ENCODE measurements at places on chromosomes 12 and 14.

DNA sequence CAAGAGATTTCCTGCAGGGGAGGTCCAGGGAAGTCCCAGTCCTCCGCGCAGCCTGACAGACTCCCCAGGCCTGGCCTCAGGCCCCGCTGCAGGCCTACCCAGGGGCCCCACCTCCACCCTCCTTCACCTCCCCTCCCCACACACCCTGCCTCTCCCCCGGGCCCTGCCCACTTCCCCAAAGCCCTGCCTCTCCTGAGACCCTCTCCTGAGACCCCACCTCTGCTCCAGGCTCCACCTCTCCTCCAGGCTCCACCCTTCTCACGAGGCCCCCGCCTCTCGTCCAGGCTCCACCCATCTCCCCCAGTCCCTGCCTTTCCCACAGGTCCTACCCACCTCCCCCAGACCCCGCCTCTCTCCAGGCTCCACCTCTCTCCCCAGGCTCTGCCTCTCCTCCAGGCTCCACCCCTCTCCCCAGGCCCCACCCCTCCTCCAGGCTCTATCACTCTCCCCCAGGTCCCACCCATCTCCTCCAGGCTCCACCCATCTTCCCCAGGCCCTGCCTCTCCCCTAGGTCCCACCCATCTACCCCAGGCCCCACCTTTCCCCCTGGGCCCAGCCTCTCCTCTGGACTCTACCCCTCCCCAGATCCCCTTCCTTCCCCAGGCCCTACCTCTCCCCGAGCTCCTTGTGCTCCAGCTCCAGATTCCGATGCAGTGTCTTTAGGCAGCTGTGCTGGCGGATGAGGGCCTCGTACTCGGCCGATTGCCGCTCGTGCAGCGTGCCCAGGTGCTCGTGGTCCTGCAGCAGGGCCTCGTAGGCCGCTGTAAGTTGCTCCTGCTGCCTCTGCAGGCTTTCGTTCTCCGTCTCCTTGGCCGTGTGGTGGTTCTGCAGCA is 58.8 kb upstream of the GPR68 start:
- peak; percentile 87 for DNase-seq

DNA sequence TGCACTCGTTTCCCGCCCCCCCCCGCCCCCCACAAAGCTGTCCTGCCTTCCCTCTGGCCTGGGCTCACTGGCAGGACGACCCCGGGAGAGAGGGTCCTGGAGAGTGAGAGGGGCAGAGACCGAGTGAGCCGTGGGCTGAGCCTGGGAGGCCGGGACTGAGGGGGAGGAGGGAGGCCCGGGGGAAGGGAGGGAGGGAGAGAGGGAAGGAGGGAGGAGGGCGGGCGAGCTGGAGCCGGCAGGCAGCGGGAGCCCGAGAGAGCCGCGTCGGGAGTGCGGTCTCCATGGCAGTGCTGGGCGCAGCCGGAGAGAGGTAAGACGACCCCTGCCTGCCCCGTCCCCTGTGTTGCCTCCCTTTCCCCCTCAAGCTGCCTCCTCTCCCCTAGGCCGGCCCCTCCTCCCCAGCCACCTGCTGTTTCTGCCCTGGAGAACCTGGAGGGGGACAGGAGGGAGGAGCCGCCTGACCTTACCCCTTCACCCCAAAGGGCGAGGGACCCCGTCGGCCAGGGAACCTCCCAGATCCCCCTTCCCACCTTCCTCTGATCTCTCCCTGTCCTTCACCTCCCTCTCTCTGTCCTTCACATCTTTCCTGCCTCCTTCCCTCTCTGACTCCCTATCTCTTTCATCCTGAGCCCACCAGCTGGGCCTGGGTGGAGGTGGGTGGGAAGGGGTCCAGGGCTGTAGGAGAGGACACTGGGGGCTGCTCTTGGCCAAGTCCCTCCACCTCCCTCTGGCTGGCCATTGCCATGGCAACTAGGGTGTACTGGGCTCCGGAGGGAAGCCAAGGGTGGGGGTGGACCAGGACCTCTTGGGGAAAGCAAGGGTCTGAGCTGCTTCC is at the start of gene GPR162:
GPR162 (plus strand) TSS at position 231 of the 835 bp plus-strand sequence. CDS start 2,078 bp downstream, outside the sequence.
- DNase-seq = no peak

DNA sequence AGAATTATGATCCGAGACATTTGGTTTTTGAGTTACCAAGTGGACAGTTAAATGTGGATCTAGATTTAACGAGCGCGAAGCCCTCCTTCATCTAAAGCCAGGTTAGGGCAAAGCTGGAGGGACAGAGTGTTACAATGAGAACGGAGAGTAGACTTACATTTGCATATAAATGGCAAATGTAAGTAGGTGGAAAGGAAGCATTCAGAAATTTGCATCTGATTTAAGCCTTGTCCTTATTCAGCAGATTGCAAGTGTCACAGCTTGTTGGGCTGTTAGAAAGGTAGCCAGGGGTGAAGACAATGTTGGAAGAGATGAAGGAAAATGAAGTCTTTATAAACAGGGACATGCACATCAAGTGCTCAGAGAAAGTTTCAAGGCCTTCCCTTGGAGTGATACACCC is 806.2 kb downstream of the GALC start:
- no peak for DNase-seq

GRCh38 chr14:86935241-86935885 is 1057.6 kb downstream of the GALC start:
- DNase-seq = no peak

DNA sequence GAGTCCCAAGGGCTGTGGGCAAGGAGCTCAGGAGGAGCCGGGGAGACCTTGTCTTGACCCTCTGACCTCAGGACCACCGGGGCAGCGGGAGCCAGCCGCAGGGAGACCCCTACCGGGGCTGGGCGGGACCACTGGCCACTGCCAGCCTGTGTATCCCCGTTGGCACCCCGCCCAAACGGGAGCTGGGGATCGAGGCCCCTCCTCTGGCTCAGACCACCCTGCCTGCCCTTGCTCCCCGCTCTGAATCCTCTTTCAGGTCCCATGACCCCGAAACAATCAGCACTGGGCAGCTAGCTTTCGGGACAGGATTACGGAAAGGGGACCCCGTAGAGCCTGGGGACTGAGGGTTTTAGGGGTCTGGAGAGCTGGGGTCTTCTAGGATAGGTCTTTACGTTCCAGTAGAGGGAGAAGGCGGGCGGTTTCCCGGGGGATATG is 1.3 kb downstream of the GLI1 start:
- no peak for DNase-seq

DNA sequence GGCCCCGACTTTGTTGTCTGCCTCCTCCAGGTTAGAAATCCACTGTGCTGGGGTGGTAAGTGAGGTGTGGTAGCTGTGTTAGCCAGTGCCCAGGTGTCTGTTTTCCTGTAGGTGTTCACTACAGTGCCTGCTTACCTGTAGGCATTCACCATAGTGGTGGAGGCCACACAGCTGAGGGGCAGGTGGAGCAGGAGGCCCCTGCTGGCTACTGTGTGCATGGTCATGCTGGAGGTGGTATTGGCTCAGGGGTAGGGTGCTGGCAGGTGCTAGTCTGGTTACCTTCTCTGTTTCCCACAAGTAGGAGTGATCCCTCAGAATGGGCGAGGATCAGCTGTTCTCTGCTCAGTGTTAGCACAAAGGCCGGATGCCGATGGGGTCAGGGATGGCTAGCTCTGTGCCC is 217.3 kb downstream of the SYT10 start:
- DNase-seq = no peak

DNA sequence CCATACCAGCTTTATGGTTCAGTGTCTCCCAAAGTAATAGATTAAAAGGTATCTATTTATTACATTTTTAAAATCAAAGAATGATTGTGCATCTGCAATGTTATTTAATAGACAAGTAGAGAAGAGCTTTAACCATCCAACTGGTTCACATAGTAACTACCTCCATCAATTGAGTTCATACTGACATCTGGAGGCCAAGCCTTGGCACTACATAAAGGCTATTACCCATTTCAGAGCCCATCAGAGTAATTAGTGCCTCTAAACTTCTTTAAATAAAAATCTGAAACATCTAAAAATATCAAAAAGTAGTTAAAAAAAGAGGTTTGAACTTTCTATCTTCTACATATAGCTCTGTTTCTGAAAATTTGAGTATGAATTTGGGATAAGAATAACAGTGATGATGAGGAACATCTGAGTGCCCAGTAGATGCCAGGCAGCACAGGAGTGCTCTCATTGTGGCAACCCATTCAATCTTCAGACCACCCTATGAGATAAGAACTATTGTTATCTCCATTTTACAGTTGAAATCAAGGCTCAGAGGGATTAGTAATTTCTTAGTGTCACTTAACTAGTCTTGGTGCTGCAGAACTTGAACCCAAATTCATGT is 132.9 kb upstream of the DAAM1 start:
- no peak for DNase-seq

- no peak for DNase-seq
Observed at GRCh38 chr14:25121337-25122129, 71.6 kb upstream of the STXBP6 start.

DNA sequence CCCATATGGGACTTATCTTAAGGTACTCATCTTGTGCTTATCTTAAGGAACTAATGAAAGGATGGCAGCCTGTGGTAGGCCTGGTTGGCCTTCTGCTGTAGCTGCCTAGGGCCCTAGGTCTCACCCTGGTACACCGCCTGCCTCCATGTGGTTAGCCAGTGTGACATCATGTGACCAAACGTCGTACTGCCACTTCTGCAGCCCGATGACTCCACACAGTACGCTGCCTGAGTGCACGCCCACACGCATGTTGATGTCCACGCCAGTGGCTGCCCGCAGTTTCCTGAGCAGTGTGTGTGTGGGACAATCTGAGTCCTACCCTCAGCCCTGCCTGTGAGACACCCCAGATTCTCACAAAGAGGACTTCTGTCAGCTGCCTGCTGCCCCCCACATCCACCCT is 5.1 kb downstream of the ADCY4 start:
- no peak for DNase-seq

- no peak for DNase-seq
Observed at GRCh38 chr14:100861937-100862247, 36.0 kb downstream of the MEG3 start.

GRCh38 chr14:91912035-91912434 is 35.5 kb downstream of the FBLN5 start:
- DNase-seq = no peak

GRCh38 chr12:74530676-74531075 is 7.0 kb upstream of the ATXN7L3B start:
- no peak for DNase-seq

GRCh38 chr14:55381040-55381439 is 30.6 kb downstream of the ATG14 start:
- DNase-seq = no peak

- DNase-seq = no peak
Observed at GRCh38 chr12:90064852-90065801, 356.5 kb upstream of the ATP2B1 start.

DNA sequence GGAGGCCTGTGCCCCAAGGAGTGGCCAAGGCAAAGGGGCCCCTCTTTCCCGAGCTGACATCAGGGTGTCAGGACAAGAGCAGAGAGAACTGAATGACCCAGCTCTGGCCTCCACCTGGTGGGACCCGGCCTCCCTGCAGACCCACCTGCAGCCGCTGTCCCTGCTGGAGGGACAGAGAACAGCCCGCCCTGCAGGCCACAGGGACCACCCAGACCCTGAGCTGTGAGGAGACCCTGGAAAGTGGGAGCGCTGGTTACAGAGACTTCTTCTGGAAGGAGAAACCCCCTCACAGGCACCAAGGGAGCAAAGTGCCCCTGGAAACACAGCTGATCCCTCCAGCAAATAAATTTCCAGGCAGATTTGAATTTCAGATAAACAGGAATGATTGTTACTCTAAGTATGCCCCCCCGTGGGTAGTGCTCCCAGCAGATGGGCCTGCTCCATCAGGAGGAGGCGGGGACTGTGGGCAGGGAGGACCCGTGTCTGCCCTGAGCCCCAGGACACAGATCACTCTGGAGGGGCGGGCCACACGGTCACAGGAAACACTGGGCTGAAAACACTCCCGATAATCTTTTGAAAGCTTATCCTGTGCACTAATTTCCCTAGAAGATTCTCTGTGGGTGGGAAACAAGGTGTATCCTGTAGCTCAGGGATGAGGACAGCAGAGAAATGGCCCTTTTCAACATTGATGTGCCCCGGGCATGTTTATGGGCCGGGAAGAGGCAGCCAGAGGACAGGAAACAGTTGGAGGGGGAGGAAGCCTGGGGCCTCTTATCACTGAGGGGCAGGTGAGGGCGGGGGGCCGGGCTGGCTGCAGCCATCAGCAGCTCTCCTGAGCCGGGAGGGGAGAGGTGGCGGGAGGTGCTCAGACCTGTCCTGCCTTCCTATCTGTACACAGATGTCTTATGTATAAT is 276.0 kb downstream of the ADGRD1 start:
- no peak for DNase-seq

DNA sequence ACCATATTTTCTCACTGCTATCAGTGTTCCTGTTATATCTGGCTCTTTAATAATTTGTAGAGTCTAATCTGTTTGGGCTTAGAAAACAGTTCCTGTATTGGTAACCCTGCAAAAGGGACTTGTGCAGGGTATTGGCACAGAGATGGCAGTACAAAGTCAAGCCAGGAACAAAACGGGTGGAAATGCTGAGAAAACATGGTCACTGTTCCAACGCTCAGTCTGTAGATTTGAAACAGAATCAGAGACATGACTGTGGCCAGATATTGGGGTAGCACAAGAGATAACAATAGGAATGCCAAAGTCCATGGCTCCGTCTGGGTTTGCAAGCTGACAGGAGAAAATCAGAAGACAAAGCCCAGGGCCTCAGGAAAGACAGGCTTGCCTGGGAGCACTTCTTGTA is 290.7 kb upstream of the PDE3A start:
- no peak for DNase-seq

- no peak for DNase-seq
Observed at GRCh38 chr12:109287181-109287580, 21.9 kb downstream of the FOXN4 start.

DNA sequence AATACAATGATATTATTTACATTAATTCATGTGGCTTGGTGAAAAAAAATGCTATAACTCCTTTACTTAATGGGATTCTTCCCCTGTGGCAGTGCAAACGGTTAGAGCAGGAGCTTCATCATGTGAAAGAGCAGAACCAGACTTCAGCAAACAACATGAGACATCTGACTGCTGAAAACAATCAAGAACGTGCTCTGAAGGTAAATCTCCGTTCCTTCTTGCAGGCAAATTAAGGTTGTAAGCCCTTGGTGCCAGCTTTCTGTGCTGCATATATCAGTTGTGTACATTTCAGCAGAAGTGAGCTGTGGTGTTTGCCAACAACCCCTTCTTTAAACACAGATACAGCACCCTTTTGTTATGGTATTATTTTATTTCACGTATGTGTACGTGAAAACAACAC is 171.7 kb downstream of the MIPOL1 start:
- DNase-seq = no peak

DNA sequence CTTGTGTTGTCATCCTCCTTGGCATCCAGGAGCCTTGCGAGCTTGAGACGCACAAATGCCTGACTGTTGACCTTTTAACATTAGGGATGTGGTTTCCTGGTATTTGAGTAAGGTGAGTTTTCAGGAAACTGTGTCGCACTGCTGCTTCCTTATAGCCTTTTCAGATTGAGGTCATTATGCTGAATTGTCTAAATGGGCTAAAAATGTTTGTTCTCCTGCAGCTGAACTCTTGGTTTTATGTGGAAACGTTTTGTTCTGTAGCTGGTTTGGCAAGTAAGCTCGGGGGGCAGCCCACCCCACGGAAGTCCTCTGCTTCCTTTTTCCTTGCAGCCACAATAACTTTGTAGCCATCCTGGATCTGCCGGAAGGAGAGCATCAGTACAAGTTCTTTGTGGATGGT is 5.7 kb downstream of the PRKAB1 start:
- DNase-seq = no peak

- DNase-seq = no peak
Observed at GRCh38 chr12:107007411-107007810, 20.5 kb upstream of the MTERF2 start.
